ENCODE measurements at places on chromosomes 11 and 22.

DNA sequence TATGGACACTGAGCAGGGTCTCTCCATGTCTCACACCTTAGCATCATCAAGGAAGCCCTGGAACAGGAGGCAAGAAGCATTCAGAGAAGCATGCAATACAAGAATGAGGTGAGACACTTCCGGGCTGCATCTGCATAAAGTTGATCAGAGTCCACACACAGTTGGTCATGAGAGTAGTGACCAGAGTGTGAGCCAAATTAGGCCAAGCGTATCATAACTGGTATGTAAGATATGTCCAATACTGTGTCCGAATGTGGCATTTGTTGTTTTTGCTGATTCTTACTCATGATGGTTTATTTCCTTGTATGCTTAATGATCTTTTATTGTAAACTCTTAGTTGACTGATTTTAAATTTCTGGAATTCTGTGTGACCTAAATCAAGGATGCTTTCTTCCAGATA lies 315.7 kb downstream of the INSC start:
- DNase-seq: no peak

GRCh38 chr11:74466916-74467885 lies at the start of gene KCNE3:
Gene KCNE3 (minus strand): TSS chr11:74467549. CDS start chr11:74457563, 9,986 bp downstream.
- DNase-seq: no peak

GRCh38 chr11:69371731-69372588 lies 78.0 kb downstream of the MYEOV start:
- DNase-seq: no peak

- no peak for DNase-seq
These were observed 11.7 kb upstream of the SLC36A4 start for GRCh38 chr11:93209466-93209865.

GRCh38 chr11:19013181-19013857 lies 47.2 kb downstream of the MRGPRX2 start:
- no peak for DNase-seq

- DNase-seq: no peak
These were observed 124.9 kb downstream of the MN1 start for GRCh38 chr22:27676545-27677213.

Data from activated CD4-positive, alpha-beta T cell treated with anti-CD3 and anti-CD28 coated beads, Interleukin-2, amount 50 U/mL, for 16 hours (primary cell).